ENCODE measurements at places on chromosomes 6 and 20. TPM values are rescaled to one million over a fixed set of nuclear protein-coding genes. Genes with fewer than 3 reads are reported as not detected.

FOXC1 gene
- not detected for total RNA-seq

CST1 gene
- not detected for total RNA-seq

MLIP gene
- not detected for total RNA-seq

RAET1G gene
- not detected for total RNA-seq

HEY2 gene
- total RNA-seq: 0.22 TPM

RAMACL gene
- 0.48 TPM for total RNA-seq

CDH4 gene
- total RNA-seq: 0.14 TPM

MAFB gene
- 2.4 TPM for total RNA-seq

IRAK1BP1 gene
- total RNA-seq: 3.1 TPM

LY6G5B gene
- total RNA-seq: 36.4 TPM

CD83 gene
- 10.5 TPM for total RNA-seq
